Fibroblast of the aortic adventitia (primary cell): ENCODE measurements at places on chromosomes 16 and 17. TPM values are rescaled to one million over a fixed set of nuclear protein-coding genes. Genes with fewer than 3 reads are reported as not detected.

- DNase-seq = no peak
Observed at GRCh38 chr16:66651474-66651765, 45.1 kb downstream of the CMTM4 start.

The KRTAP1-1 gene
- total RNA-seq = not detected in 2 replicates

GRCh38 chr16:68434624-68435210 lies 13.6 kb downstream of the SMPD3 start:
- no peak for DNase-seq

The G6PC1 gene
- not detected in 2 replicates for total RNA-seq

- DNase-seq = peak; percentile 24
Observed at GRCh38 chr16:87864331-87864989, 4.8 kb downstream of the SLC7A5 start.
